ENCODE measurements at places on chromosomes 5 and 9.
A peak's percentile ranks its signal among the peaks of the same experiment; 100 is the strongest.

GRCh38 chr5:173055722-173055982 lies 500 bp upstream of the CREBRF start:
- no peak for DNase-seq

DNA sequence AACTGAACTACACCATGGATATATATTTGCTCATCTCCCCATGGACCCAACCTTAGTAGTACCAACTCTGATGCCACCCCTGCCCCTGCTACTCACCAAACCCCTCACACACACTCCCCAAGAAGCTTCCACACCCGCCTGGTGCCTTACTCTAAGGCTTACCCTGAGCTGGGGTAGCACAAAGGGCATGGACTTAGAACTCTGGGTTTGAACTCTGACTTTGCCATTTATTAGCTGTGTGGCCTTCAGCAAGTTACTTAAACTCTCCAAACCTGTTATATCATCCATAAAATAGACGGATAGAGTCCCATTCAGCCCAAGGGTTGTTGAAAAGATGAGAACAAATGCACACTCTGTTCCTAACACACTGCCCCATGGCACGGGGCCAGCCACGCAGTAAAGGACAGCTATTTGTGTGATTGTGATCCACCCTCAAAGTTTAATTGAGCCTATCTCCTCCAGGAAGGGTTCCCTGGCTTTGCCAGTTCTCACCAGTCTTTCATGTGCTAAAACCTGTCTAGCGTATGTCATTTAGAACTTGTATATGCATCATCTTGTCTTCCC lies 111.0 kb downstream of the KLHL3 start:
- no peak for DNase-seq

DNA sequence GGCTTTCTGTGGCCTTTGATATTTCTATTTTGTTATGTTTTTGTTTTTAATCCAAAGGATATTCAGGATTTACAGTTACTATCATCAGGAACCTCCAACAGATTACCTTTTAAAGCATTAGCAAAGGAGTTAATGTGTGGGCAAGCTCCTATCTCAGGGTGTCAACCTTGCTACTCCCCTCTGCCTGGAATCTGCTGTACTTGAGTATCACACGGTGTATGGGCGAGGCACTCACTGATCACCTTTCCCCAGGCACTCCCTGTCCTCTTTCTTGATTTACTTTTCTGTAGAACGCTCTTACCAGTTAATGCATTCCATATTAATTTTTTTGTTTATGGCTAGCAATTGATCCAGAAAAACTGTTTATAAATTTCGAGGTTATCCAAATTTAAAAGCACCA lies 117.0 kb upstream of the GAS1 start:
- no peak for DNase-seq

GRCh38 chr9:115254287-115255180 lies 136.6 kb upstream of the TNC start:
- no peak for DNase-seq

GRCh38 chr5:96611946-96612345 lies 50.2 kb upstream of the CAST start:
- DNase-seq = no peak

GRCh38 chr5:178123094-178123965 lies 7.5 kb upstream of the RMND5B start:
- no peak for DNase-seq

DNA sequence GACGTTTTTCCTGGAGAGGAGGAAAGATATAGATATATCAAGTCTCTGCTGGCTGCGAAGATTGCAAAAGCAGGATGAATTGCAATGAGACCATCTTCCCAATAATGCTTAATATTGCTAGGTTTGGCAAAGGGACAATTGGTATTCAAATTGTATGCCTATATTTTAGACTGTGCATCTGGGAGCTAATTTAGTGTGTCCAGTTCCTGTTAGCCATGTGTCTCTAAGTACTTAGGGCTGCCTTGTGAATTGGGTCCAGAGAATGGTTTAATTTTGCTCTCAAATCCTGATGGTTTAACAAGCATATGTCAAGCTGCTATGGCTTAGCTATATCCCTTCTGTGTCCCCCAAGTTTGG lies 97.6 kb upstream of the ZNF366 start:
- DNase-seq = no peak

DNA sequence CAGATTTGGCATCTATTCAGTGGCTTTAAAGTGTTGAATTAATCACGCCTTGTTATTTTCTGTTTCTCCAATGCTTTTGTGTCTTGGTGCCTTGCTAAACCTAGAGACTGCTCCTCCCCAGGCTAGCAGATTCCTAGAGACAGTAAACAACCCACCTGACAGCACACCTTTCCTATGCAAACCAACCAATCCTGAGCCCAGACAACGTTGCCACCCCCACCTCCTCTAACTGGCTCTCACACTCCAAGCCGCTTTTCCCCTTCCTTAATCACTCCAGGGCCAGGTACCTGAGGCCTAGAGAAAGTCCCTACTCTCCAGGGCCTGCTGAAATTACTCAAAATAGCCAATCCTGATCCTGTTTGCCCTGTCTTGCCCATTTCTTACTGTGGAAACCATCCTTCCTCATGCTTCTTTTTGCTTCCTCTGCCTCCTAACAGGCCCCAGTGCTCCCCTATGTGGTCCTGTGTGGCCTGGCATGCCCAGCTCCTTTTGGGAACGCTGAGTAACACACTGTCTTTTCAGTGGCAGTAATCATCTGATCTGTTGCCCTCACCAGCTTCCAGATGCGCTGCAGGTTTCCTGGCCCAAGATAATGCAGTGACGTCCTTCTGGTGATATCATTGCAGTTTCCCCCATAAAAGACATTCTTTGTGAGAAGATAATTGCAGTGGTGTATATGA lies 53.4 kb downstream of the GAS1 start:
- DNase-seq = no peak

GRCh38 chr9:109939698-109940342 lies 159.8 kb downstream of the PALM2AKAP2 start:
- DNase-seq = no peak

DNA sequence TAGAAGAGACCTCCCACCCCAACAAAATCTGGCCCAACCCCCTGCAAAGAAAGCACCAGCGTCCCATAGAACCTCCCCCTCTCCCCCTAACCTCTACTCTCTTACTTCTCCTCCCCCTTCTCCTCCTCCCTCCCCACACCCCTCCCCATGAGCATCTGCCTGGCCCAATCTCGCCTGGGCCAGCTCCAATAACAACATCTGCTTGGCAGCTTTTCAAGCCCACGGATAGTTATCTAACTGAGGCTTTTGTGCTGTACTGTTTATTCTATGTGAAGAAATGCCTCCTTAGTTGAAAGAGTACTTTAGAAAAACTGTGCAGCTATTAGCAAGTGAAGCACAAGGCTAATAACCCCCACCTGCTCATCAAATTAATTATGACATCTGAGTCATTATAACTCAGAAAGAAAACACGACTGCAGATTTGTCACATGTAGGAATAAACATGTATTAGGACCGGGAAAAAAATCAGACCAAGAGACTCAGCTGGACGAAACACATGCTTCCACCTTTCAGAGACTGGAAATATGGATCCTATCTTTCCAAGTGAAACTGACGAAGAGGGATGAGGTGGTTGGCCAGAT lies 42.8 kb downstream of the NFIB start:
- no peak for DNase-seq

DNA sequence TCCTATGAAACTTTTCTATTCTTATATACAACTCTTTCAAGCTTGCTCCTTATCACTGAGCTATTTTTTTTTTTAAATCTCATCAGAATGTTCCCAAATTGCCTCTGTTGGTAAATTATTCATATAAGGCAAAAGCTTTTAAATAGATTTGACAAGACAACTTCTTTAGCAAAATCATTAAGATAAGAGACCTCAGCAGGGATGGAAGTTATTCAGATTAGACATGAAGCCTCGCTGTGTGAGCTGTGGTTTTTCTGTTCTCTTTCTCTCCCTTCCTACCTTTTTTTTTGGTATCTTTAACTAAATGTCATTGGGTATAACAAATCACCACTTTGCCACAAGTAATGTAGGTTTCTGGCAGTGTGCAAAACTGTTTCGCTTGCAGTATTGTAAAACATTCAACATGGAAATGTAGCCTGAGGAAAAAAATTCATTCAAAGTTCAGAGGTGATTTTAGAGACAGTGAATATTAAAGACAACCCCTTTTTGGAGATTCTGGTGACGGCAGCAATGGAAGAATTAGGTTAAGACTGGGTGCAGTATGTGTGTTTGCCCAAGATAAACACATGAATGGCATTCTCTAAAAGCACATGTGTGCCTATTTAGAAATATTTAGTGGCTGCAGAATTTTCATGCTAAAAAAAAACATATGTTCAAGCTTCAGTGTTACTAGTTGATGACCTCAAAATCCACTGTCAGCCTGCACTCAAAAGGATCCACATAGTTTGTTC lies 467.1 kb downstream of the ZNF608 start:
- no peak for DNase-seq

DNA sequence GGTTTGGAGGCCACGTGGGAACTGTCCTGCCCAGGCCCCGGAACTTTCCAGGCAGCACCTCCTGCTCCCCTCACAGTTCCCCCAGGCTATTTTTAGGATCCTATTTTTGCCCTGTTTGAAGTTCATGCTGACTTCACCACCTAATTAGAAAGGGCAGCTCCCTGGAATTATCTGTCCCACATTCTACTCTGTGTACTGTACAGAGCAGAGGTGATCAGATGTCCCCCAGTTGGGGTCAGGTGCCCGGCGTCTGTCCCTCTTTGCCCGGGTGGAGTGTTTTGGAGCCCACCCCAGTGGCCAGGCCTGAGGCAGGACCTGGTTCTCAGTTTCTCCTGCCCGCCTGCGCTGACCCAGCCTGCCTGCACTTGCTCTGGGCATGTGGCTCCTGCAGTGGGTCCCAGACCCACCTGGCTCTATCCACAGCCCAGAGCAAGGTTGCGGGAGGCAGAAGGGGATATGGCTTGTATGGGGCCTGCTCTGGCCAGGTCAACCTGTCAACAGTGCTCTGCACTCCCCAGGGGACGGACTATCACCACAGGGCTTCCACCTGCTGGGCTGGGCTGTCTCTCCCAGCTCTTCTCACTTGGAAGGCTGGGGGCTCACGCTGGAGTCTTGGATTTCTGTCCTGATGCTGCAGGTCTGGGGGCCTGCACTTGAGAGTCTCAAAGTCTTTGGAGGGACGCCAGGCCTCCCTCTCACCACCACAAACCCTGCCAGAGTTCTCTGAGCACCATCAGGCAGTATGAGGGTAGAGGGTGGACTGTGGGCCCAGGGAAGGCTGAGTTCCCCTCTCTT lies 268.3 kb downstream of the GADD45G start:
- no peak for DNase-seq

DNA sequence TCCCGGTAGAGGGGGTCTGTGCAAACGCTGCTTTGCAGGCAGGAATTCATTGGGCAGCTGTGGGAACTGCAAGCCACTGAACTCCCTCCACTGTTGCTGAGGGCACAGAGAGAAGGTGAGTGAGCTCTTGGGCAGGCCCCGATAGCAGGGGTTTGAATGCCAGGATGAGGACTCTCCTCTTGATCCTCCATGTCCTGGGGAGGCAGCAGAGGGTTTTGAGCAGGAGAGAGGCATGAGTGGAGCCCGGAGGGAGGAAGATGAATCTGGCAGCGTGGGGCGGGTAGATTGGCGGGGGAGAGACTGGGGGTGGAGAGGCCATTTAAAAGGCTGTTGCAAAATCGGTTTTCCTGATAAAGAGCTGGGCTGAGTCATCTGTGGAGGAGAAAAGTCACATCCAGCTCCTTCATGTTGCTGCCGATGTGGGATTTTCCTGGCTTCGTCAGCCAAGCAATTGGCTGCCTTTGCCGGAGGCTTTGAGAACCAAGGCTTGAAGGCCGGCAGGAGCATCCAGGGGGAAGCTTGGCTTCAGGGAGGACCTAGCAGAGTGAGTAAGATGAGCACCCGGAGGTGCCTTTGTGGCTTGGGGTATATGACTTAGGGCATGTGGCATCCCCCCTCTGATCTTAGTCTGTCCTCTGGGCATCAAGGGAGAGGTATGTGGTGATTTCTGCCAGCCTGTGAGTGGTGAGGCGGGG lies at the start of gene SYNPO:
TSS of gene SYNPO (plus strand) at position 350 of the 695 bp plus-strand sequence. CDS start 7,616 bp downstream, outside the sequence.
- peak; percentile 65 for DNase-seq

DNA sequence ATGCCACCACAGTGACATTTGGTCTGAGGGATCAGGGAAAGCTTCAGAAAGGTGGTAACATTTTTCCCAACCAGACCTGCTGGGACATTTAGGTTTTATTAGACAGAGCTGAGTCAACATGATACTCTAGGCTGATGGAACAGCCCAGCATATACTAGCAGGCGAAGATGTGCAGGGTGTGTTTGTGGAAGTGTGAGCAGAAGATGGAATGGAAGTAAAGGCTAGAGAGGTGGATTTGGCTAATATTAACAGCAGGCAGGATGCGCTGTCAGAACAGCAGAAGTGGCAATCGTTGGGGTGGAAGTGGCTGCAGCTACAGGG lies 340.6 kb downstream of the ASTN2 start:
- no peak for DNase-seq

- DNase-seq = no peak
Measured at GRCh38 chr5:172490514-172491461, 36.5 kb upstream of the SH3PXD2B start.

- DNase-seq = no peak
Measured at GRCh38 chr9:30519166-30519565, 1865.3 kb upstream of the ACO1 start.

DNA sequence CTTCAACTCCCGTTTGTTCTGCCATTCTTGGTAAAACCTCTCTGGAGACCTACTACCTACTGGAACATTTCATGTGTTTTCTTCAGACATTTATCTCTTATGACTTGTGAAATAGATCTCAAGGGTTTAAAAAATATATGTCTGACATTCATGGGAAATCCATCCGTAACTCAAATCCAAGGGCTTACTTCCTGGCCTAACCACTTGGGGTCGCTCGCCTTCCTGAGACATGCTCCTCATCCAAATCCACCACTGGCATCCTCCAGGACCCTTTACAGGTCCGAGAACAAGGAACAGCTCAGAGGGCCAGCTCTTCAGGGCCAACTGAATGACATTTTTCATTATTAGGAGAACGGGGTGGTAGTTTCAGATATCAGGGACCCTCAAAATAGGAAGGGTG lies 235.1 kb upstream of the TUT7 start:
- DNase-seq = no peak

GRCh38 chr5:167720259-167720658 lies 571.2 kb upstream of the WWC1 start:
- no peak for DNase-seq

GRCh38 chr9:123390337-123391135 lies 34.5 kb downstream of the CRB2 start:
- DNase-seq = no peak

DNA sequence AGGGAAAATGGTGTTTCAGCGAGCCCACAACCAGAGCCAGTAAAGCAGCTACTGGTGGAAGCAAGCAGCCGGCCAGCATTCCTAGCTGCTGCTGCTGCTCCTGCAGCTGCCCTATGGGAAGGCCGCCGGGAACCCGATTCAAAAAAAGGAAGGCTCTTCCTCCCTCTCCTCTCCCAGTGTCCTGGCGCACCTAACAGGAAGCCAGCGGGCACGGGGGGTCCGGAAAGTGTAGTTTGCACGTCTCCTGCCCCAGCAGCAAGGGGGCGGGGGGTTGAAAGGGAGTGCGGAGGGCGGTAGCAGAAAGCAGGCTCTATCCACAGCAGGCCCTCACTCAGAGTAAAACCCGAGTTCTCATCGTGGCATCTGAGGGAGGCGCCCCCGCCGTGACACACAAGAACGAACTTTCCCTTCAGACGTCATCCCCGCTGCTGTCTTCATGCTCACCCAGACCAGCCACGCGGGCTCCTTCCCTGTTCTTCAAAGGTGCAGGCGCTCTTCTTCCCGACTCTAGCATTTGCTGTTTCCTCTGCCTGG lies 16.5 kb downstream of the GRXCR2 start:
- DNase-seq = no peak

GRCh38 chr5:4306057-4306456 lies 710.4 kb downstream of the IRX1 start:
- no peak for DNase-seq

GRCh38 chr5:171579976-171580411 lies 160.5 kb downstream of the FGF18 start:
- no peak for DNase-seq

GRCh38 chr9:113803811-113804589 lies 72.1 kb upstream of the ZNF618 start:
- no peak for DNase-seq
